Activated CD4-positive, alpha-beta memory T cell treated with anti-CD3 and anti-CD28 coated beads, Interleukin-2, amount 10 ng/mL, durations not matched to agents 7 days and 5 days (primary cell): ENCODE measurements at places on chromosomes 6 and 20.
A peak's percentile ranks its signal among the peaks of the same experiment; 100 is the strongest.

DNA sequence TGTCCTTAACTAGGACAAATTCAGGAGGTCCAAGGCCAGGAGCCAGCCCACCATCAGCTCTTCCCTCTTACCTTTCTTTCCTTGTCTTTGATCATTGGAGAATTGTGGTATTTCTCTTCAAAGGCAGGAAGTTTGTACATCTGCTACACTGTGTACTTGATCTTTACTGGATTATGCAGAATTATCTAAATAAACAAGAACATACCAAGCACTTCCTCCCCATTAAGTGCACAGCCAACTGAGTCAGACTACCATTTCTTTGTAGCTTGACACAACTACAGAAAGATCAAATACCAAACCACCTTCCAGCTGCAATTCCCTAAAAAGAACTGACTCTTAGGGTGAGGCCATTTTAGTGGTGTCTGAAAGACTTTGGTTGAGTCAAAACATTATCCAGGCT, 195.1 kb downstream of the HDGFL1 start:
- H3K36me3 ChIP-seq, result no peaks in the 10 kb centered on the region
- H3K27me3 ChIP-seq, result no peaks in the 10 kb centered on the region

DNA sequence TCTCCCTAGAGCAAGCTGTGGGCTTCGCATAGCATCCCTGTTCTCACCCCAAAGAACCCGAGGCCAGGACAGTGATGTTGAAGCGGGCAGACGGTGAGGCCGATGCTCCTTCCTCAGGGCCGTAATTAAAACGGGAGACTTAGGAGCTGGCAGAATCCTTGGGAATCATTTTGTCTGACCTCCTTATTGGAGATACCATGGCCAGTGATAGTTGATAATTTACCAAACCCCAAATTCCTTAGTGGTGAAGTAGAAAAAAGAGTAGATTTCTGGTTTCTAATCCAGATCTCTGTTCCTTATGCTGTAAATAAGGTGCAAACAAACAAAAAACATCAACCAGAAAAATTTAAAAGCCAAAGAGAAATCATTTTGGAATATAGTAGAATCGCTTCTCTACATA, 361.1 kb upstream of the AGPAT4 start:
- no peaks in the 10 kb centered on the region for H3K4me1 ChIP-seq
- H3K4me3 ChIP-seq, result no peak overlapping the region
- no peak overlapping the region for H3K27ac ChIP-seq
- DNase-seq, result no peak

DNA sequence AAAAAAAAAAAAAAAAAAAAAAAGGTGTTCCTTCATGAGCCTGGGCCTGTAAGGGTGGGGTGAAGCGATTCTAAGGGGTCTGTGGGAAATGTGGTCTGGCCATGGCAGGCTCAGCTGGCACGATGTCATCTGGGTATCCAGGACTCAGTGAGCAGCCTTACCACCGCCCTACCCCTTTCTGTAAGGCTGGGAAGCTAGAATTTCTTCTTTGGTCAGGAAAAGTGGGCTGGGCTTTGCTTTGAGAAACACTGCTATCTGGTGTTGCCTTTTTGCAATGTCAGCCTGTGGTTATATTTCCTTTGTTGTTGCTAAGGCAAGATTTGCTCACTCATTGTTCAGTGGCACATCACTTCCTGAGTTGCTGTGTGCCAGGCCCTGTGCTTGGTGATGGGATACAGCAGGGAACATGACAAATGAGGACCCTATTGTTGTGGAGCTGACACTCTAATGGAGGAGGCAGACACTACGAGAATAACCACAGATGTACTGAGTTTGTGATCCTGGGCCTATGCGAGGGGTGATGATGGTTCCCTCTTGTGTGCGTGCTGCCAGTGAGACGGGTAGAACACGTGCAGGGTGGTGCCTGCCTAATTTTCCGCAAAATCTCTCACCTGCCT, 45.9 kb upstream of the ZNFX1 start:
- peaks cover 46% of the 10 kb centered on the region for H3K27me3 ChIP-seq
- H3K27ac ChIP-seq, result peak overlapping the region; percentile 74
- peaks cover 1% of the 10 kb centered on the region for H3K36me3 ChIP-seq
- H3K4me1 ChIP-seq, result peaks cover 38% of the 10 kb centered on the region

DNA sequence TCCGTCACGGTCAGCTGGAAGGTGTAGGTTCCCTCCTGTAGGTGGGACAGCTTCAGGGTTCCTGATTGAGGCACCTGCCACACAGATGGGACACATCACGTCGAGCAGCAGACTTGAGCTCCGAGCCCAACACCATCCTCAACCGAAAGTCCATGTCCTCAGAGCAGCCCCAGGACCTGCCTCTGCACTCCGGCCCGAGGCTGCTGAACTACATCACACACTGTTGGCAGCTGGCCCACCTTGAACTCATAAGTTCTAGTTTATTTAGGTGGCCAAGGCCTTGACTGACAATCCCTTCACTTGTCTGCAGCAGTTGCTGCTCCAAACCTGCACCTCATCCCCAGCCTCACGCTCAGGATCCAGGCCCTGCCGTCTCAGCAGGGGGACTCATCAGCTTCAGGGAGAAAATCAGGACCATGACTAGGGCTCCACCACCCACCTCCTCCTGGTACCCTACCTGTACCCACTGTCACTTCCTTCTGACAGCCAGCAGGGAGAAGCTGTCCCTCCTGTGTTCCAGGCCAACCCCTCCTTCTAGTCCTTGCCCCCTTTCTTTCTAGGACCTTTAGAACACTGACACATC, 21.0 kb downstream of the LRP11 start:
- H3K4me3 ChIP-seq, result no peak overlapping the region
- no peak overlapping the region for H3K27ac ChIP-seq
- peaks cover 18% of the 10 kb centered on the region for H3K4me1 ChIP-seq
- no peak for DNase-seq

- H3K27ac ChIP-seq, result no peak overlapping the region
- H3K4me1 ChIP-seq, result peaks cover 10% of the 10 kb centered on the region
- no peak overlapping the region for H3K4me3 ChIP-seq
- DNase-seq, result no peak
- H3K36me3 ChIP-seq, result no peaks in the 10 kb centered on the region
Measured at GRCh38 chr6:157263881-157264397, 59.4 kb downstream of the TMEM242 start.

DNA sequence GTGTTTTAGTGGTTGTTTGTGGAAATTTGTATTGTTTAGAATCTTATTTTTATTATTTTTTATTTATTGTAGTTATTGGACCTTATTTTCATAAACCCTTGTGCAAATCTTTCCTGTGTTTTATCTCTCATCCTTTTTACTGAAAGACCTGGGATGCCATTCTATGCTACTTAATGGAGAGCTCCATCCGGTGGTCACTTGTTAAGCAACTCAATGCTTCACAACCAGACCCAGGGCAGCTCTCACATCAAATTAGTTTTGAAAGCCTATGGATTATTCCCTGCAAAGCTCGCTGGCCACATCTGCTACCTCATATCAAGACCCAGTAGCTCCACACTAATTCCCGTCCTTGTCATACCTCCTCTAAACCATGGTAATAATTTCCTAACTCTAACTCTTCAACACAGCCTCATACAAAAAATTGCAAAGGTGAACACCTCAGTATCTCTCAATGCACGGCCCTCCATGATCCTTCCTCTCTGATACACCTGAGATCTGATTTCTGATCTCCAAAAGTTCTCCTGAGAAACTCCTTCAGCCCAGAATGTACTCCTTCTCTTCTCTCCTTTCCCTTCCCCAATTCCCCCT, 296.6 kb upstream of the MANEA start:
- H3K27ac ChIP-seq, result no peak overlapping the region
- H3K4me1 ChIP-seq, result no peaks in the 10 kb centered on the region
- no peaks in the 10 kb centered on the region for H3K27me3 ChIP-seq

GRCh38 chr6:131524695-131525336, 48.2 kb upstream of the ARG1 start:
- H3K27me3 ChIP-seq, result no peaks in the 10 kb centered on the region
- H3K27ac ChIP-seq, result peak overlapping the region; percentile 64
- H3K4me1 ChIP-seq, result peaks cover 12% of the 10 kb centered on the region
- peak overlapping the region; percentile 6 for H3K4me3 ChIP-seq
- peaks cover 2% of the 10 kb centered on the region for H3K36me3 ChIP-seq
- DNase-seq, result peak; percentile 33

- no peaks in the 10 kb centered on the region for H3K27me3 ChIP-seq
- peak overlapping the region; percentile 41 for H3K27ac ChIP-seq
- H3K4me1 ChIP-seq, result peaks cover 90% of the 10 kb centered on the region
- no peak for DNase-seq
- peak overlapping the region; percentile 6 for H3K4me3 ChIP-seq
Measured at GRCh38 chr6:106112433-106112832, 26.3 kb downstream of the PRDM1 start.

GRCh38 chr6:84739866-84740208, 24.6 kb downstream of the TBX18 start:
- H3K36me3 ChIP-seq, result no peaks in the 10 kb centered on the region
- no peaks in the 10 kb centered on the region for H3K4me1 ChIP-seq
- DNase-seq, result no peak
- no peak overlapping the region for H3K4me3 ChIP-seq
- no peaks in the 10 kb centered on the region for H3K27me3 ChIP-seq

- no peak for DNase-seq
- H3K4me3 ChIP-seq, result no peak overlapping the region
- H3K4me1 ChIP-seq, result no peaks in the 10 kb centered on the region
- no peaks in the 10 kb centered on the region for H3K36me3 ChIP-seq
- peaks cover 2% of the 10 kb centered on the region for H3K27me3 ChIP-seq
Measured at GRCh38 chr20:52921340-52921739, 50.8 kb upstream of the TSHZ2 start.

- no peak overlapping the region for H3K4me3 ChIP-seq
- H3K27me3 ChIP-seq, result peaks cover 14% of the 10 kb centered on the region
- H3K27ac ChIP-seq, result no peak overlapping the region
- no peaks in the 10 kb centered on the region for H3K4me1 ChIP-seq
- no peaks in the 10 kb centered on the region for H3K36me3 ChIP-seq
Measured at GRCh38 chr6:131762984-131763383, 44.8 kb upstream of the ENPP1 start.

DNA sequence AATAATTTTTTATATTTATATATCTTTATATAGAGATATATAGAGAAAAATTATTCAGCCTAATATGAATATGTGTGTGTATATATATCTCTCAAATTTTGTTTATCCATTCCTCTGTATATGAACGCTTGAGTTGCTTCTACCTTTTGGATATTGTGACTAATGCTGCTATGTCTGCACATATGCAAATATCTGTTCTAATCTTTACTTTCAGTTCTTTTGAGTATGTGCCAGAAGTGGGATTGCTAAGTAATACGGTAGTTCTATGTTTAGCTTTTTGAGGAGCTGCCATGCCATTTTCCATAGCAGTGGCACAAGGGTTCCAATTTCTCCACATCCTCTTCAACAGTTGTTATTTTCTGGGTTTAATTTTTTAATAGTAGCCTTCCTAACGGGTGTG, 72.8 kb upstream of the CEP85L start:
- peaks cover 36% of the 10 kb centered on the region for H3K4me1 ChIP-seq
- H3K27ac ChIP-seq, result no peak overlapping the region
- H3K27me3 ChIP-seq, result peaks cover 2% of the 10 kb centered on the region
- DNase-seq, result no peak
- H3K36me3 ChIP-seq, result no peaks in the 10 kb centered on the region

DNA sequence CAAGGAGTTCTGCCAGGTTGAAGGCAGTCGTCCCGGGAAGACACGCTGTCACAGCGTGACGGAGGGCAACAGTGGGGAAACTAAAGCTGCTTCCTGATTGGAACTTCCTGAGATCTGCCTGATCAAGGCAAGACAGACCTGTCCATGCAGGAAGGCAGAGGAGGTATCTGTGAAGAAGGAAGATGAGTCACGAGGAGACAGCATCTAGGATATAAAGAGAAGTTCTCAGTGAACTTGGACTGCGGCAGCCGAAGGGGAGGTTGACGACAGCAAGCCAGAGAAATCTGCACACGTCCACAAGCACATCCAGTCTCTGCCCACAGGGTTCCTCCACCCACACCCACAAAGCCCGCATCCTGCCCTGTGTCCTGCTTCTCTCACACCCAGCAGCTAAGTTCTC, 38.6 kb downstream of the PREP start:
- peaks cover 54% of the 10 kb centered on the region for H3K36me3 ChIP-seq
- DNase-seq, result peak; percentile 50
- H3K4me1 ChIP-seq, result peaks cover 27% of the 10 kb centered on the region
- peak overlapping the region; percentile 58 for H3K27ac ChIP-seq
- no peak overlapping the region for H3K4me3 ChIP-seq
- no peaks in the 10 kb centered on the region for H3K27me3 ChIP-seq

GRCh38 chr6:19880066-19880465, 42.9 kb downstream of the ID4 start:
- no peak for DNase-seq
- H3K4me3 ChIP-seq, result no peak overlapping the region
- no peak overlapping the region for H3K27ac ChIP-seq
- H3K4me1 ChIP-seq, result no peaks in the 10 kb centered on the region

DNA sequence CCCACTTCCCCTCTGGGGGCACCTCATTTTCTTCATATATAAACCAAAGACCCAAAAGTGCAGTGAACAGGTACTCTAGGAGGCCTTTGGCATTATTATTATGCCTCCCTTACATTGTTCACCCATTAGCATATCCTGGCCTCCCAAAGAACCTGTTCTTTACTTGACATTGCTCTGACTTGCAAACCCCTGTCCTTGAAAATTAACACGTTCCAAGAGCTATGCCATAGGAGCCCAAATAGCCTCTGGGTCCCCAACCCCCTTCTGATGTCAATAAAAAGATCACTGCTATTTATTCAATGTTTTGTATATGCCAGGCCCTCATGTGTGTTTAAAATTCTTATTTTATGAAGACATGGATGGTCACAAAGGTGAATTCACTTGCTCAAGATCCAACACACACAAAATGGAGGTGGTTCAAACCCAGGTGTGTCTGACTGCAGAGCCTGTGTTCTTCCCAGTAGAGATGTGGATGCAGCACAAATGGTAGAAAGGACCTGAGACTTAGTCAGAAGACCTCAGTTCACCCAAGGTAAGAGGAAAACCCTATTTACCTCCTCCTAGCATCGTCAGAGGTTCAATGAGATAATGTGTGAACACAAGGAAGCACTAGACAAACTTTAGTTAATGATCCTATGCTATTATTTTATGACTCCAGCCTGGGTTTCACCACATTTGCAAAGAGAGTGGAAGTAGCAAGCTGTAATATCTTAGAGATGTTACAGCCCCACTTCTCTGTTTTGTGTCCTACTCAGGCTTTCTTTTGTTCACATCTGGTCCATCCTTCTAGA, 36.6 kb downstream of the BCL2L1 start:
- H3K27ac ChIP-seq, result peak overlapping the region; percentile 69
- no peak for DNase-seq
- peaks cover 70% of the 10 kb centered on the region for H3K36me3 ChIP-seq
- no peaks in the 10 kb centered on the region for H3K27me3 ChIP-seq
- no peak overlapping the region for H3K4me3 ChIP-seq

GRCh38 chr6:80547827-80548226, 441.4 kb downstream of the BCKDHB start:
- no peak for DNase-seq
- H3K27ac ChIP-seq, result no peak overlapping the region
- H3K4me3 ChIP-seq, result no peak overlapping the region
- H3K4me1 ChIP-seq, result no peaks in the 10 kb centered on the region
- peaks cover 2% of the 10 kb centered on the region for H3K27me3 ChIP-seq
- no peaks in the 10 kb centered on the region for H3K36me3 ChIP-seq

DNA sequence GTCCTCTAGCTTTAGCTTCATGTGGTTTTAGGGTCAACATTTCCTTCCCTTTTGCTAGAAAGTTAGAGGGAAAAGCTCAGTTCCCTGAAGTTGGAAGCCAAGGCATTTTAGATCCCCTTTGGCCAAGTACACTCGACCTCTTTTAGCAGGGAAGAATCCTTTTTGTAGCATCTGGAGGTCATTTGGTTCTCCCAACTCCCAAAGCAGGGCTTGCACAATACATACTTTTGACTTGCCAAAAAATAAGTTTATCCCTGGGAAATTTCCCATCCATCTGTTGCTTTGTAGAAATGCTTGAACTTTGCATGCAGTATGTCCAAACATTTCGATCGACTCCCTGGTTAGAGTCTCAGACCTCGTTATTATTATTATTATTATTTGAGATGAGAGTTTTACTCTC, 4.6 kb upstream of the EDEM2 start:
- H3K4me1 ChIP-seq, result peaks cover 15% of the 10 kb centered on the region
- H3K27me3 ChIP-seq, result no peaks in the 10 kb centered on the region
- H3K27ac ChIP-seq, result no peak overlapping the region
